ENCODE measurements at places on chromosomes 7 and 10. TPM values are rescaled to one million over a fixed set of nuclear protein-coding genes. Genes with fewer than 3 reads are reported as not detected.

GRCh38 chr7:17580856-17581255, 282.4 kb downstream of the AHR start:
- H3K27me3 ChIP-seq: no peaks in the 10 kb centered on the region
- H3K4me3 ChIP-seq: no peak overlapping the region
- H3K36me3 ChIP-seq: no peaks in the 10 kb centered on the region
- no peak for DNase-seq
- no peaks in the 10 kb centered on the region for H3K4me1 ChIP-seq

DNA sequence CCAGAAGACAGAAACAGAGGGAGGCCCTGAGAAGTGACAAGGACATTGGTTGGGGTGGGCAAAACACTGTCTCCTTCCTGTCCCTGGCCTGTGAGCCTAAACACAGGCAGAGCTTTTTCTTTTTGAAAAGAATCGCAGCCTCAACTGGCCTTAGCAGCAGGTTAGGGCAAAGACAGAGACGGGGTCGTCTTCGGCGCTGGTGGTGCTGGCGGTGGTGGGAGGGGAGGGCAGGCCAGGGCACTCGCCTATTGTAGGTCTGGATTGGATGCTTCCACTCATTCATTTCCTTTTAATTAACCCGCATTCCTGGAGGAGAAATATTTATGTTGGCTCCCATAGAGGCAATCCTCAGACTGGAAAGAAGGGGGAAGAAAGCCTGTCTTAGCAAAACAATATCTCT, 22.6 kb downstream of the WNT8B start:
- H3K4me1 ChIP-seq: no peaks in the 10 kb centered on the region
- peaks cover 34% of the 10 kb centered on the region for H3K36me3 ChIP-seq
- H3K27ac ChIP-seq: no peak overlapping the region
- no peaks in the 10 kb centered on the region for H3K27me3 ChIP-seq

DNA sequence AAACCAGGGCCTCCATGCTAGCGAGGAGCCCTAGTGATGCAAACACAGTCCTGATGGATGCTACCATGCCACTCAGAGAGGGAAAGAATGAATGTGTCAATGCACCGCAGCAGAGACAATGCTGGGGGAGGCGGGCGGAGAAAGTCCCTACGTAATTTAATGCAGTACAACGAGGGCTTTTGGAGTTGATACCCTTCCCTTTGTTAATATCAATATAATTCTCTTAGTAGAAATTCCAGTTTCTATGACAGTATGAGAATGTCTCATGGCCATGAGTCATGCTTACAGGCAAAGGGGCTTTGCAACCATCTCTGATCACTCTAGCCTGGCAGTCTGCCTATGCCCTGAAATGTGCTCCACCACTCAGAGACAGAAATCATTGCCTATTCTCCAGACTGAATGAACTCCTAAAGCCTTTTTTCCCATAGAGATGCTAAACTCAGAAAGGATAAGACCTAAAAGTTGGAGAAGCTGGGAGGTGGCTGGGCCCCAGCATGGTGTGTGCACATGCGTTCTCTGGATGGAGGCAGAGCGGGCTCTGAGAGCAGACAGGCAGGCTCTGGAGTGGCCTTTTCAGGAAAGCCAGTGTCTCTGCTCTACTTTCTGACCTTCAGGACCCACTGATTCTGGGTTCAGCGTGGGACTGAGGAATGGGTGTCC, 20.3 kb upstream of the GIMAP2 start:
- no peaks in the 10 kb centered on the region for H3K4me1 ChIP-seq
- H3K27me3 ChIP-seq: no peaks in the 10 kb centered on the region
- H3K36me3 ChIP-seq: no peaks in the 10 kb centered on the region
- H3K27ac ChIP-seq: no peak overlapping the region

DNA sequence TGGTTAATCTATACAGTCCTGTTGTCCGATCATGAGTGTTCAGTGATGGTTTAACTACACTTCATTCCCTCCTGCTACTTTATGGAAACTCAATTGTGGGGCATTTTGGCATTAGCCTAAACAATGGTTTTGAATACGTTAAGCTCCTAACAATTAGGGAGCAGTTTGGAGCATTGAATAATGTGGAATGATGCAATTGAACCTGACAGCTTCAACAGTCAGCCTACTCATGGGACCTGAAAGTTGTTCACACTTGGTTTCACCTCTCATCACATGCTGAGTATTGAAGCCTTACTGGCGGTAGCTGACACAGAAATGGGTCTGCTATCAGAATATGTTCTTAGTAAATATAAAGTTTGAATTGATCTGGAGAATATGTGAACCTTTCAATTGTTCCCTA, 186.1 kb downstream of the MLLT10 start:
- H3K27ac ChIP-seq: no peak overlapping the region
- no peak overlapping the region for H3K4me3 ChIP-seq
- peaks cover 22% of the 10 kb centered on the region for H3K4me1 ChIP-seq
- no peaks in the 10 kb centered on the region for H3K27me3 ChIP-seq
- H3K36me3 ChIP-seq: no peaks in the 10 kb centered on the region

DNA sequence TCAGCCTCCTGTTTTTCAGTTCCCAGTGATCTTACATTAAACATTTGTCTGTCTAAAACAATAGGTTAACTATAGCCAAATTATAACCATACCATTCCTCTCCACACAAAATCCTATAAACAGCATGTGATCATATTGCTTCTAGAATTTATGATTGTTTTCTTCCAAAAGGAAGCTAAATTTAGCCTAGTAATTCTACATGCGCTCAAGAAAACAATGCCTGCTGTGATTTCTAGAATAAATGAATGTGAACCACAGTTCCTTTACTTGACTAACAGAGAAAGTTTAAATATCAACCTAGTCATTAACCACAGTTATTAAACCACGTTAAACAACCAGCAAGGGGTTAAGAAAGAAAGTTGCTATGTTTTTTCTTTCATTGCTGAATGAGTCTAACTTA, 26.4 kb downstream of the MET start:
- H3K4me3 ChIP-seq: no peak overlapping the region
- no peak overlapping the region for H3K27ac ChIP-seq
- no peak for DNase-seq
- no peaks in the 10 kb centered on the region for H3K27me3 ChIP-seq

- no peaks in the 10 kb centered on the region for H3K27me3 ChIP-seq
- H3K36me3 ChIP-seq: no peaks in the 10 kb centered on the region
- DNase-seq: no peak
- H3K4me1 ChIP-seq: no peaks in the 10 kb centered on the region
Observed at GRCh38 chr7:133941496-133941895, 185.6 kb upstream of the LRGUK start.

DNA sequence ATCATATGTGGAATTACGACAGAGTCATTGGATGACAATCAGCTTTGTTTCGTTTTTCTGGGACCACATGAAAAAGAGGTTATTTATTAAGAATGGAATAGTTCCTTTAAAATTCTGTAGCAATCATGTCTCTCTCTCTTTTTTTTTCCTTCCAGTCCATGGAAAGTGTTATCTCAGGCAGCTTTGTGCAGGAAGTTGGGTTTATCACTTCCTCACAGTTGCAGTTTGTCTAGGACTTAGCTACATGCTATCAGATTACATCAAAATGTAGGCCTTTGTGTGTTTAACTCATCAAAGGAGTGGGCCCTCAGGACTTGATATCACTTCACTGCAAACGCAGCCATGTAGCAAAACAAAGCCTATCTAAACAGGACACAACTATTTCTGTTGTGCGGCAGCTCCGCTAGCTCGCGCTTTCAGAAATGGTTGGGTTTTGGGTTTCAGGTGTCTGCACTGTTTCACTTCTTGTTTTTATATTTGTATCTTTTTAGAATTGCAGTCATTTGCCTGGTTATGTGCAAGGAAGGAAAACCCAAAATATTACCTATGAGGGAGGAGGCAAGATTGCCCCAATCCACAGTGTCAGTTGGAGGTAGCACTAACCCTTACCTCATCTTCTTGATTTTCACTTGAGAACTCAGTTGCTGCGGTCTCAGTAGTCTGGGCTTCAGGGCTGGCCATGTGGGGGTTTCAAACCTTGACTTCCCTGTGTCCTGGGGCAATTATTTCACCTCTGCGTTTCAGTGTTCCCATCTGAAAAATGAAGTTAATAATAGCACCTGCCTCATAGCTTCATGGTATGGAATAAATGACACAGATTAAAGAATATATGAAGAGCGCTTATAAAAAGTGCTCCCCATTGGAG, 66.7 kb downstream of the HHEX start:
- no peaks in the 10 kb centered on the region for H3K27me3 ChIP-seq
- no peak for DNase-seq
- peak overlapping the region; percentile 84 for H3K27ac ChIP-seq
- no peaks in the 10 kb centered on the region for H3K36me3 ChIP-seq
- H3K4me3 ChIP-seq: no peak overlapping the region

DNA sequence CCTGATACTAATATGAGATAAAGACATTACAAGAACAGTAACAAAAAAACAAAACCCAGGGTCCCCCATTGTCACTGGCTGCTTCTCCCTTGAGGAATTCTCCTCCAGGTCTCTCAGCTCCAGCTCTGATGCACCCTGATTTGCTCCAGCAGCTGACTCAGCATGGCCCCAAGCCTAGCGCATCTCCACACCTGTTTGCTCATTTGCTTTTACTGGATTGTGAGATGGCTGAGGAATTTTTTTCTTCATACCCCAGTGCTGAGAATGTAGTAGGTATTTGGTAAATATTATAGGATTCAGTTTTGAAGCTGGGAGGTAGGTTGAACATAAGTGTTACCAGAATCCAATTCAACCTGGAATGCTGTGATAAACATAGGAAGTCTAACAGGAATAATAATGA, 171.9 kb downstream of the PKD1L1 start:
- no peaks in the 10 kb centered on the region for H3K4me1 ChIP-seq
- DNase-seq: no peak
- no peaks in the 10 kb centered on the region for H3K27me3 ChIP-seq
- no peak overlapping the region for H3K27ac ChIP-seq
- H3K4me3 ChIP-seq: no peak overlapping the region

The DYNC1I1 gene
- 14.1 TPM for total RNA-seq

The MSMB gene
- total RNA-seq: not detected

- no peaks in the 10 kb centered on the region for H3K36me3 ChIP-seq
- no peak overlapping the region for H3K27ac ChIP-seq
- H3K4me3 ChIP-seq: no peak overlapping the region
- DNase-seq: no peak
- no peaks in the 10 kb centered on the region for H3K27me3 ChIP-seq
Observed at GRCh38 chr7:69992938-69993337, 394.7 kb downstream of the AUTS2 start.

The TFR2 gene
- not detected for total RNA-seq

DNA sequence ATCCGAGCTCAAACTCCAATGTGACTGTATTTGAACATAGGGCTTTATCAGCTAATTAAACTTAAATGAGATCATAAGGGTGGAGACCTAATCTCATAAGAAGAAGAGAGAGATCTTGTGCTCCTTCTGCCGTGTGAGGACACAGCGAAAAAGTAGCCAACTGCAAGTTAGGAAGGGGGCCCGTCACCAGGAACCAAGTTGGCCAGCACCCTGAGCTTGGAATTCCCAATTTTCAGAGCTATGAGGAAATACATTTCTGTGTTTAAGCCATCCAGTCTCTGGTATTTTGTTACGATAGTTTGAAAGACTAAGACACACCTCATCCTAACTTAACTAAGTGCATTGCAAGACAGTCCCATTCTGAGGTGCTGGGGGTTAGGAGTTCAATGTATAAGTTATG, 14.1 kb upstream of the WDR86 start:
- DNase-seq: no peak
- no peaks in the 10 kb centered on the region for H3K36me3 ChIP-seq
- H3K4me3 ChIP-seq: no peak overlapping the region
- H3K27me3 ChIP-seq: no peaks in the 10 kb centered on the region
- no peaks in the 10 kb centered on the region for H3K4me1 ChIP-seq
- no peak overlapping the region for H3K27ac ChIP-seq

DNA sequence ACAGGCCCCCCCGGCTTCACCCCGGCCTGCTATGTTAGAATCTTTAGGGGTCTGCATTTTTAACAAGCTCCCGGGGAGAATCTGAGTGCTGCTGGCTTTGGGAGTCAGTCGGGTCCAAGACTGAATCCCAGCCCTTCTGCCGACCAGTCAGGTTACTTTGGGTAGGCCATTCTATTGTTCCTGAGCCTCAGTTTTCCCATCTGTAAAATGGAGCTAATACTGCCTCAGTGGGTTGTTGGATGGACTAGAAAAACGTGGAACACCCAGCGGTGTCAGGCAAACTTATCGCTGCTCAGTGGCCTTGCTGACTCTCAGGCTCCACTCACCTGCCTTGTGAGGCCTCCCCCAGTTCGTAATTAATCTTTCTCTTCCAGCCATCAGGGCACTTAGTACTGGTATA, 11.7 kb downstream of the TBATA start:
- H3K4me1 ChIP-seq: no peaks in the 10 kb centered on the region
- H3K27ac ChIP-seq: no peak overlapping the region
- no peak for DNase-seq
- H3K4me3 ChIP-seq: no peak overlapping the region

DNA sequence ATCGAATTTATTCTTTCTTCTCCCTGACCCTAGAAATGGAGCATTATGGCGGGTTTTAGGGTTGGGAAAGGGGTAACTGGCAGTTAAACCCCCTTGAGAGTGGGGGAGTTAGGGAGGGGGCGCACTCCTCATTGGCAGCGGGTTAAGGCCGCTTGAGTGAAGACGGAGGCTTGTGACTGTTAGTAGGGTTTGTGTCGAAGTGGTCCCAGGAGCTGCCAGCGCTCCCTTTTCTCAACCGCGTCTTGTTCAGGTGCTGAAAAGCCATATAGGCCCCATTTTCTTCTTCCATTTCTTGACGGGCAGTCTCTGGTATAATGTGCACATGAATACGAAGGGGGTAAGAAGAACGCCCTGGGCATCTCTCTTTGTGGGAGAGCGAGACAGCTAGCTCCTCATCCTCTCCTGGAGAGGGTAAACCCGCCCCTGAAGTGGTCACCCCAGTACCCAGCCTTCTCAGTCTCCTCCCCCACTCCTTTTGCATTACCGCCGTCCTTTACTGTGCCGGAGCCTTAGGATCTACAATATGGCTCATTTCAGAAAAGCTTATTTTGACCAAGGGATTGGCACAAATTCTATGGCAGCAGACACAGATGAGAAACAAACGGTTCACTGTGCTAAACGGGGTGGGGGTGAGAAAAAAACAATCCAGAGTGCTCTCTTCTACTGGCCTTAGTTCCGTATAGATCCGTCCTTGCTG, 836 bp downstream of the KMT2E start:
- no peaks in the 10 kb centered on the region for H3K4me1 ChIP-seq
- H3K27ac ChIP-seq: peak overlapping the region; percentile 100
- no peak for DNase-seq
- peak overlapping the region; percentile 76 for H3K4me3 ChIP-seq
- H3K27me3 ChIP-seq: no peaks in the 10 kb centered on the region

The AZGP1 gene
- total RNA-seq: 11.3 TPM

DNA sequence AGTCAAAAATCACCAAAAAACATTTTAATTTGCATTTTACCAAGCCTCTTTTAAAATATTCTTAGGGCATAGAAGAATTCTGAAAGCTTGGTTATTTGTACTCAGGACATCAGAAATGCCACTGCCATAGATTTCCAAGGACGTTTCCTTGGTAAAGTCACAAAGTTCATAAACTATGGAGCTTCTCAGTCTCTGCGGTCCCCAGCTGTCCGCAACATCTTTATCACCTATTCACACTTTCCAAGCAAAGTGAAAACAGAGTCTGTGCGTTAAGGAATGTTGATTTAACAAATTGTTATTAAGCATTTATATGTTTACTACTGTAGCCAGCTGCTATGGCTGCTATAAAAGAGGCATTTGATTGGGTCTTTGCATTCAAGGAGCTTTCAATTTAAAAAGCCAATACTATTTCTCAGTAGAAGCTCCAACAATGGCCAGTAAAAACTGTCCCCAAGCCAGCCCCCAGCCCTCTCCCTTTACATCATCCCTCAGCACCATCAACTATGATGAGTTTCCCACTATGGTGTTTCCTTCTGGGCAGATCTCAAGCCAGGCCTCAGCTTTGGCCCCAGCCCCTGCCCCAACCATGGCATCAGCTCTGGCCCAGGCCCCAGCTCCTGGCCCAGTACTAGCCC, 36.8 kb downstream of the CADPS2 start:
- H3K4me3 ChIP-seq: no peak overlapping the region
- no peaks in the 10 kb centered on the region for H3K36me3 ChIP-seq
- no peak for DNase-seq
- no peak overlapping the region for H3K27ac ChIP-seq
- H3K27me3 ChIP-seq: no peaks in the 10 kb centered on the region
- no peaks in the 10 kb centered on the region for H3K4me1 ChIP-seq
